ENCODE measurements at places on chromosomes 5 and 9.
A peak's percentile ranks its signal among the peaks of the same experiment; 100 is the strongest.

- peak; percentile 93 for DNase-seq
Observed at GRCh38 chr9:137785704-137786161, 91.8 kb upstream of the CACNA1B start.

- no peak for DNase-seq
Observed at GRCh38 chr5:118614731-118615456, 373.5 kb downstream of the DTWD2 start.

- no peak for DNase-seq
Observed at GRCh38 chr9:123168586-123168985, 99.8 kb downstream of the STRBP start.

- no peak for DNase-seq
Observed at GRCh38 chr5:95842854-95843544, 20.5 kb upstream of the GLRX start.

DNA sequence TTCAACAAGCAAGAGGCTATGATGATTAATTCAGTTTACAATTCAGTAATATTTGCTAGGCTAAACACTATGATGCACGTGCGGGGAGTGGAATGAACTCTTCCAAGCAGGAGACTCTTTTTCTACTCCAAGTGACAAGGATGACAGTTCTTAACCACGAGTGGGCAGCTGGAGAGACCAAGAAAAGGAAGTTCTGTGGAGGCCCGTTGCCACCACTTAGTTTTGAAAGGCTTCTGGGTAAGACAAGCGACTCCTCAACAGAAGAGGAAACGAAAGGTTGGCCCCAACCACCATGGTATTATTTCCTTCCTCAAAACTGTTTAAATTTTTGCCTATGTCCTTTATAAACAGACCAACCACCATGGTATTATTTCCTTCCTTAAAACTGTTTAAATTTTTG is 2.8 kb downstream of the DCAF12 start:
- no peak for DNase-seq

- no peak for DNase-seq
Observed at GRCh38 chr5:159440235-159440634, 109.9 kb upstream of the IL12B start.

- no peak for DNase-seq
Observed at GRCh38 chr5:169094586-169095409, 206.1 kb downstream of the SLIT3 start.

GRCh38 chr9:111078391-111079038 is 40.2 kb upstream of the LPAR1 start:
- DNase-seq, result no peak

- no peak for DNase-seq
Observed at GRCh38 chr5:17655921-17656320, 21.7 kb downstream of the TAF11L14 start.

- no peak for DNase-seq
Observed at GRCh38 chr5:8826508-8826907, 719.4 kb downstream of the SEMA5A start.

GRCh38 chr9:70998962-70999361 is 122.5 kb downstream of the TRPM3 start:
- DNase-seq, result no peak

GRCh38 chr9:133348718-133349573 is 928 bp downstream of the RPL7A start:
- DNase-seq, result no peak

GRCh38 chr9:13282998-13283397 is 3.5 kb upstream of the MPDZ start:
- no peak for DNase-seq

DNA sequence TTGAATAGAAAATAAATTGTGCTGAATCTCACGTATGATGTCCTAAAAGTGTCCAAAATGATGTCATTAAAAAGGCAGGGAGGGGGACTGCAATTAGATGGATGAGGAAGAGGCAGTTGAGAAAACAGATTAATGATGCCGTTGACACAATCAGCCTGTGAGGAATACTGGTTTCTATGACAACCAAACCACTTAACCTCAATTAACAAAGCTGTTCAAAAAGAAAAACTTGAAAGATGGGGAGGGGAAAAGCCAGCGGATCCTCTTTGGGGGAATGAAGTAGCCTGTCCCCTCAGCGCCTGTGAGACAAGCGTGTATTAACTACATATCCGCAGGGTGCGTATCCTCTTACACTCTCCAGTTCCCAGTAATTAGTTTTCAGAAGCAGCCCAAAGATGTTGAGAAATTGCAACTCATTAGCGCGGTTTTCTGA is 160.7 kb downstream of the TTC39B start:
- peak; percentile 92 for DNase-seq

DNA sequence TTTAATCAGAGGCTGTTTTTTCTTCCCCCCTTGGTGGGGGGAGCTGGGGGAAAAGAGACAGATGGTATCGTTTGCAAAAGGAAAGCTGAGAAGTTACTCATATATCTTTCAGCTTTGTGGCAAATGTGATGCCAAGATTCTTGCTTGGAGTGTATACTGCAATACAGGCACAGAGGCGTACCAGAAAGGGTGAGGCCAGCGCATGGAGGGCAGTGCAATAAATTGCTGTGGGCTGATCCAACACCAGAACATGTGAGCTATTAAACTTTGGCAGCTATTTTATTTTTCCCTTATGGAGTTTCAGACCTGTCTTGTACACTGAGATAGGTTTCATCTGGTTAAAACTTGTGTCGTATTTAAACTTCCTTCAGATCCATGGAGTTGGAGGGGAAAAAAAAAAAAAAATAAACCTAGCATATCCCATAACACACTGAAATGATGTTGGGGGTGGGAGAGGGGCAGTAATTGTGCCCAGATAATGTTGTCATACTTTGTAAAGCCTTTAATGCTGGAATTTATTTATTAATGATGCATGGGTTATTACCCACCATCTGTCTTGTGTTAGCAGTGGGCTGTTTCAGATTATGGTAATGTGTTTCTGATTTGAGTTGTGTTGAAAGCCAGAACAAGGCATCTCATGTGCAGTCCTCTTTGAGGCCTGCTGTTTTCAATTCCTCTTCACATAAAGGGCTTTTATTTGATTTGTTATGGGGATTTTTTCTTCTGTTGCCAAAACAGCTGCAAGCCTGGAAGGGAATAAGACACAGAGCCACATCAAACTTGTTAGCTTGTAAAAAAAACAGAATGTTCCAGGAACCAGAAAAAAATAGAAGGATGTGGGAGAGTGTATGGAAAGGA is 891.3 kb downstream of the TLE1 start:
- no peak for DNase-seq

DNA sequence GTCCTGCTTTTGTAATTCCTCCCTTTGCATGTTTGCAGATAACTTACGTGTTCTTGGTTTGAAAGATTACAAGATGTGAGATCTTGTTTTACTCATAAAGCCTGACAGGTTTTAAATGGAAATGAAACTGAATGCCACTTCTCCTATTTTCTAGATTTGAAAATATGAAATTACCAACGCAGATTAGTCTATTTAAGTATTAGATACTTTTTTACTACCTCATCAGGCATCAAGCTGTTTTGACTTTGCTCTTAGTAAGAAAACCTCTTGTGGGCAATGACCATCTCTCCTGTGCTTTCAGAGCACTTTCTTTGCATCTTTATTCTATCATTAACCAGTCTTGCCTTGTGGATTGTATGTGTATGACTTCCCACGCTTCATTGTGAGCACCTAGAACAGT is 3.5 kb downstream of the DMXL1 start:
- DNase-seq, result no peak

DNA sequence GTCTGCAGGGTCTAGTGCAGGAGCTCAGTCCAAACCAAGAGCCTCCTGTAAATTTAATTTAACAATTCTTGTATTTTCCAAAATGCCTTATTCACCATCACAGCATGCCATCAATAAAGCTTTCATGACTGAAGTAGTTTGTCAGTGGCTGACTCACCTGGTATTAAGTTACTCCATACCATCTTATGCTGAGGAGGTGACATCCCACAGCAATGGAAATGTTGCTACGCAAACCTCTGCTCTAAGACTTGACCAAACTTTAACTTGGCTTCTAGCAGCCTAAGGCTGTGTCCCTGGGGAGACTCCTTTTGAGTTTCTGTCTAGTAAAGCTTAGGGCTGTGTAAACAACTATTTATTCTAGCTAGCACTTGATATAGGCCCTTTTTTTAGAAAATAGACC is 1231.3 kb upstream of the CDH18 start:
- DNase-seq, result peak; percentile 3

DNA sequence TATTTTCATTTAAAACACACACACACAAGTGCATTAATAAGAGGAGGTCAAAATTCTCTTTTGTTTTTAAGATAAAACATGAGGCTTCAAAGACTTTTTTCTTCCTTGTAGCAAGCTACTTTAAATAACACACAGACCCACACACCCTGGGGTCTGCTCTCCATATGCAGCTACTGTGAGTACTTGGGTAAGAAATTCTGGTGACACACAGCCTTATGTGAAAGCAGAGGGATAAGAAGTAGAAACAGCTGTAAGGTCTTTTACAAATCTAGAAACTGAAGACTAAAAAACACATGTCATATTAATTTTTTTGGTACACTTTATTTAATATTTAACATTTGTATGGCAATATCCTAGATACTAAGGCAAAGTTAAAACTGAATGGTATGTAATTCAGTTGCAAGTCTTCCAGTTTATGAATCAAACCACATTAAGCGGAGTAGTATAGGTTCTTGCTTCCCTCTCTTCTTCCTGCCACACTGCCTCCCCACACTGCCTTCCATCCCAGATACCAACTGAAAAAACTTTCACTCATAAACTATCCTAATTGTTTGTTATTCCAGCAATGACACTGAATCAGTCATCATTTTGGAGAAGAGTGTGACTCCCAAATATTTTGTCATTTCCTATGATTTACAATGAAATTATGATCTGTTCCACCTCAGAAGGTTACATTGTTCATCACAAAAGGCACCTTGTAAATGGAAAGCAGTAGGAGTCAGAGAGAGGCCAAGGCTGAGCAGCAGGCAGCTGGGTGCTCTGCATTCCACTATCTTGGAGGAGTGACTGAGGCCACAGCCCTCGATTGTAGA is 92.0 kb downstream of the PLCXD3 start:
- DNase-seq, result no peak

GRCh38 chr5:128353441-128354107 is 184.5 kb downstream of the FBN2 start:
- DNase-seq, result no peak

DNA sequence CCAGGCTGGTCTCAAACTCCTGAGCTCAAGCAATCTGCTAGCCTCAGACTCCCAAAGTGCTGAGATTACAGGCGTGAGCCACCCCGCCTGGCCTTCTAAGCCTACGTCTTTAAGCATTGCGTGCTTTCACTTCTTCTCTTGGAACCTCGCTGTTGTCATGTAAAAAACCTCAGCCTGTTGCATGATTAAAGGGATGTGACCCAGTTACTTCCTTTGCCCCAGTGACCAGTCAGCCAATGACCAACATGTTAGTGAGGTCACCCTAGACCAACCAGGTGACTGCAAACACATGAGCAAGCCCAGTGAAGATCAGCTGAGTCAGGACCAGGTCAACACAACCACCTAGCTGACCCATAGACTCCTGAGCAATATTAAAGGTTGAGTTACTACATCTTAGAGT is 10.5 kb downstream of the KIF4B start:
- DNase-seq, result no peak

DNA sequence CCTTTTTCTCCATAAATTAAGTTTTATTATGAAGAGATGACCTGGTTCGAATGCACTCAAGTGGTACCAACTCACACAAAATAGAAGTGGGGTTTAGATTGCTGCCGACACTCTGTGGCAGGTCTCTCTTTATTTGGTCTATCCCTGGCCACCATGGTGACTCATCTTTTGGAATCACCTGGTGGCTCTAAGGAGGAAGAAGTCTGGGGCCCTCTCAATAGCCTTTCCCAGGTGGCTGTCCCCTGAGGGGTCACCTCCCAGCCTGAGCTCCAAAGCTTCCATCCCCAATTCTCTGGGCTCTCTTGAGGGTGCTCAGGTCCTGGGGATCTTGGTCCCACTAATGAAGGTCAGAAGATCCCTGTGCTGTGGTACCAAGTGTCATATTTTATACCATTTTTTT is 136.8 kb downstream of the MVB12B start:
- DNase-seq, result no peak

- no peak for DNase-seq
Observed at GRCh38 chr5:165903835-165904234, 2387.6 kb upstream of the WWC1 start.

GRCh38 chr5:14675865-14676300 is 11.4 kb downstream of the OTULIN start:
- DNase-seq, result no peak

All from NCI-H146 (cell line).